Activated T-helper 1 cell treated with anti-CD3 and anti-CD28 coated beads, Interleukin-12 subunit alpha, Interleukin-12 subunit beta, Interleukin-2, Interleukin-4 antibody, amounts not matched to agents 30 ng/mL and 10 ng/mL and 1 ng/mL, durations not matched to agents 14 hours and 24 hours and 36 hours (primary cell): ENCODE measurements at places on chromosomes 4 and X. TPM values are rescaled to one million over a fixed set of nuclear protein-coding genes. Genes with fewer than 3 reads are reported as not detected.

GRCh38 chr4:138182838-138183426 is 59.2 kb downstream of the SLC7A11 start:
- no peak for DNase-seq

DNA sequence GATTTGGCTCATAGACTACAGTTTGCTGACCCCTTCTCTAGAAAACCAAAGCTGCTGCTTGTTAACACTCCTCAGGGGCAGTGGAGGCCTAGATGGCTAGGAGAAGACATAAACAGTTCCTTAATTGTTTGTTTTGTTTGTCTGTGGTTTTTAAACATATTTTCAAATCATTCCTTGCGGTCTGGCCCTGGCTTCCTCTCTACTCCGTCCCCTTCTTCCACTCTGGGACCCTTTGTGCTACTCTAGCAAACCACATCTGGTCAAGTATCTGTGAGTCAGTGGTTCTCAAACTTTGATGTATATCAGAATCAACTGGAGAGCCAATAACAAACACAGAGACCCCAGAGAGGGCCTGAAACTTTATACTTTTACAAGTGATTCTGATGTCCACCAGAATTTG is 36.1 kb downstream of the FRMPD4 start:
- DNase-seq = no peak

DNA sequence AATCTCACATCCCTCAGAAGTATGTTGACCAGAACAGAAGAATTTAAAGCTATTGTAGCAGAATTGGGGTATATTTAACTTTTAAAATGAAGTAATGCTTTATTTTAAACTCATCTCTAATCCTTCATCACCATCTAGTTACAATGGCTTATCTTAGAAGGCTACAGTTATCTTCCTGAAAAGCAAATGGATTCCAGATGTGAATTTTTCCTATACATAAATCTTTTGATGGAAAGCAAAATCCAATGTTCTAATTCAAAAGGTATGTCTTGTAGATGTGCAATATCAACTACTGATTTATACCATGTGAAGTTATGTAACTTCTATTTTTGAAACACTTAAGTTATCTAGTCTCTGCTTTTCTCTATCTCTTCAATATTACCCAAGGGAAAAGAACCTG is 47.6 kb downstream of the CCNG2 start:
- DNase-seq = no peak

DNA sequence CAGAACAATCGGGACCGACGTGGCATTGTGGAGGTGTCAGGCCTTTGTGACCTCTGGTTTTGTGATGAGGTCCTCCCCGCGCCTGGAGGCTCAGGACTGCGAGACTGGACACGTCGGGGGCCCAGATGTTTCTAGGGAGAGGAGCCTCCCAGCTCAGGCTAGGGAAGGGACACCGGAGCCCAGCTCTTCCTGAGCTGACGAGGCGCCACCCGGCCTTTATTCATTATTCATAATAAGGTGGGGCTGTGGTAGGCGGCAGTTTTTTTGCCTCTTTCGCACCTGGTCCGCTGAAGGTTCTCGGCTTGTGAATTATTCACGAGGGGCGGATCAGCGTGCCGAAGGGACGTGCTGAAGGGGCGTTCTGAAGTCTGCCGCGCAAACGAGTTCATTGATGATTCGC is 2.3 kb upstream of the UBA1 start:
- DNase-seq = peak; percentile 9

GRCh38 chr4:128573781-128574508 is 235.6 kb upstream of the JADE1 start:
- DNase-seq = no peak

DNA sequence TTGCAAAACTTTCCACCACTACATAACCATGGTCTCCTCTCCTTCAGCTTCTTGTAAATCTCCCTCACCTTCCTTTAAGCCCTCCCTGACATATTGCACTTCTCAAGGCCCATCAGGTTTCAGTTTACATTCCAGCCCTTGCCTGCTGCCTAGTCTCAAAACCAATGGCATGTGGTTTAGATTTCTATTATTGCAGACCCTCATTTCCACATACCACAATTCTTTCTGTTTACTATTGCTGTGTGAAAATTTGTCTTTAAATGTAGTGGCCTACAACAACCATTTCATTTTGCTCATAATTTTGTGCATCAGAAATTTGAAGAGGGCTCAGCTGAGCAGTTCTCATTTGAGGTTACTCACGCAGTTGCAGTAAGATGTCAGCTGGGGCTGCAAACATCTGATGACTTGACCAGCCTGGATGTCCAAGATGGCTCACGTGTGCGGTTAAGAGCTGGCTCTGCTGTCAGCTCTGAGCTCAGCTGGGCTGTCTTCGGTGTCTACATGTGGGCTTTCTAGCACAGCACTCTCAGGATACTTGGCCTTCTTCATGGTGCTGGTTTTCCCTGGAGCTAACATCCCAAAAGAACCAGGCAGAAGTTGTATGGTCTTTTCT is 29.9 kb upstream of the SOD3 start:
- no peak for DNase-seq

- no peak for DNase-seq
These were observed 23.7 kb upstream of the CASK start for GRCh38 chrX:41946989-41947612.

- DNase-seq = no peak
These were observed 58.8 kb downstream of the JAKMIP1 start for GRCh38 chr4:6141554-6141953.

GRCh38 chr4:102193145-102193544 is 152.1 kb downstream of the SLC39A8 start:
- no peak for DNase-seq

GRCh38 chr4:114487101-114487500 is 111.5 kb upstream of the UGT8 start:
- DNase-seq = no peak

DNA sequence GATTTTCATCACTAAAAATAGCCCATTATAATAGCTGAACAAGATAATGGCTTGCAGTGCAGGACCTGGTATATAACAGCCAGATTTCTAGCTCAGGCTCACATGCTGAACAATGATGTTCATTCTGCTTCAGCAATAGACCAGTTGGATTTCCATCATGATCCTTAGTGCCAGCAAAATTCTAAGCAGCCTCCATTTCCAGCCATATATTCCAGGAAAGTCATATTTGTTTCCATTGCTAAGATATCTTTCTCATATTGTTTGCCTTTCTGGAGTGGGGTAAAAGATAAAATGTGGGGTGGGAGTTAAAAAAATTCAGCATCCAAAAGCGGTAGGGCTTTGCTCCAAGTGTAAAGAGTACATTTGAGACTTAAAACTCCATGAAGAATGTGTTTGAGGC is 2344.1 kb downstream of the PCDH7 start:
- DNase-seq = no peak

DNA sequence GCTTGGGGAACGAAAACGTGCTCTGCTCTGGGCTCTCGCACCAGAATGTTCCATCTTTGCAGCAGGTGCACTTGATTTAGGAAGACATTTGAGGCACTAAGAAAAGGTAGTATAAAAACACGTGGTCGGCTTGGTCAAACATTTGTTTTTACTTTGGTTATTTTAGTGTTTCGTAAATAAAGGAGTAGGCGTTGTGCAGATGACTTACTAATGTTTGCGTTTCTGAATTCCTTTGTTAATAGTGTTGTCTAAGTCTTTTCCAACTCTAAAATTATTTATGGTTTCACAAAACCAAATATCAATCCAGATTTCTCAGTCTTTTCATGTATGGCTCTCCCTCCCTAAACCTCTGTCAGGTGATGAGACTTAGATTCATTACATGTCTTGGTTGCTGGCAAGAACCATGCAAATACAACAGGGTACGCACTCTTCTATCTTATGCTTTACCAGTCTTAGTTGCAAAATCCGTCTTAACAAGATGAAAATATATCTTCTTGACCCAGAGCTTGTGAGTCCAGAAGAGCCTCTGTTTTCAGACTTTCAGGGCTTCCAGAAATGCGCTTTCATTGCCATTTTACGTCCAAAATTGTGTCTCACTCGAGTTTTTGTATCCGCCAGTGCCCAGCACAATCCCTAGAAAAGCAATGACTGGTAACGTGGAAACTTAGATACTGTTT is 686 bp downstream of the MTHFD2L start:
- no peak for DNase-seq

DNA sequence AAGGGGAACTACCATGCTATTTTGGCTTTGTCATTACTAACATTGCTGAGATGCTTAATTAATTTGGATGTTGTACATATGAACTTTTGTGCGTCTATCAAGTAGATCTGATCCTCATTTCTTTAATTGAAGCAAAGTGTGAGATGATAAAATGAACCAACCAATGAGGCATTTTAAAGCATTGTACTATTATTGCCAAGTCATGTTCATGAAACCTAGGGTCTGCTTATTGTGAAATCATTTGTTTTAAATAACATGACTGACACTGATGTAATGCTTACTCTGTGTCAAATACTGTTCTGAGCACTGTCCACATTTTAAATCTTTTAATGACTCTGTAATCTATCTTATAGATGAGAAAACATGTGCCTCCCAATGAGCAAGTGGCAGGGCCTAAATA is 57.7 kb downstream of the C4orf33 start:
- no peak for DNase-seq

- DNase-seq = no peak
These were observed 42.2 kb upstream of the HGFAC start for GRCh38 chr4:3399277-3400194.

GRCh38 chrX:39335513-39336235 is 534.4 kb downstream of the MID1IP1 start:
- no peak for DNase-seq

GRCh38 chr4:24849756-24850155 is 54.4 kb downstream of the SOD3 start:
- no peak for DNase-seq

GRCh38 chrX:51837921-51838320 is 55.5 kb upstream of the MAGED1 start:
- DNase-seq = no peak

DNA sequence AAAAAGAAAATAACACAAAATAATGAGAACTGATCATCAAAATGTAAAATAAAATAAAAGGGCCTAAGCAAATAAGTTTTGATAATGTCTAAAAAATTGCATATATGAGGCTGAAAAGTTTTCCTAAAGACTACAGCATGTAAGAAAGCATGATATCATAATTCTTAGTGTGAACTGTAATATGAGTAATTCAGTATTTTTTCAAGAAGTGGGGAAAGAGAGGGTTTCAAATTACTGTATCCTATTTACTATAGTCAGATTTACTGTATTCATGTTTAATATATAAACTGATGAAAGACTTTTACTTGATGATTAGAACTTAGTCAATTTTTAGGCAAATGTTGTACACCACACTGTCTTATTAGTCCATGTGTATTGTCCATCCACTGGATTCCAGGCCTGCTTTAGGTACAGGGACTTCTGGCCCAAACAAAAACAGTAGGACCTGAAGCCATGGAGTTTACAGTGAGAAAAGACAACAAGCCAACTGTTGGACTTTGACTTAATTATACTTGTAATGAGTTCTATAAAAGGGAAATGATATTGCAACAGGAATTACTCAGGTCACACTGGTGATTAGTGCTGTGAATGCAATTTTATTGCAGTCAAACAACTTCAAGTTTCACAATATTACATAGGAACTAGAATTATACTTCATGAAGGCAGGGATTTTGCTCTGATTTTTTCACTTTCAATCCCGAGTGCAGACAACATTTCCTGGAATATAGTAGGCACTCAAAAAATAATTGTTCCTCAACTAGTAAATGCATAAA is 517.7 kb upstream of the GALNT7 start:
- no peak for DNase-seq

GRCh38 chr4:105135785-105136184 is 10.9 kb upstream of the TET2 start:
- DNase-seq = no peak

- no peak for DNase-seq
These were observed 25.8 kb upstream of the AMELX start for GRCh38 chrX:11267425-11267824.

DNA sequence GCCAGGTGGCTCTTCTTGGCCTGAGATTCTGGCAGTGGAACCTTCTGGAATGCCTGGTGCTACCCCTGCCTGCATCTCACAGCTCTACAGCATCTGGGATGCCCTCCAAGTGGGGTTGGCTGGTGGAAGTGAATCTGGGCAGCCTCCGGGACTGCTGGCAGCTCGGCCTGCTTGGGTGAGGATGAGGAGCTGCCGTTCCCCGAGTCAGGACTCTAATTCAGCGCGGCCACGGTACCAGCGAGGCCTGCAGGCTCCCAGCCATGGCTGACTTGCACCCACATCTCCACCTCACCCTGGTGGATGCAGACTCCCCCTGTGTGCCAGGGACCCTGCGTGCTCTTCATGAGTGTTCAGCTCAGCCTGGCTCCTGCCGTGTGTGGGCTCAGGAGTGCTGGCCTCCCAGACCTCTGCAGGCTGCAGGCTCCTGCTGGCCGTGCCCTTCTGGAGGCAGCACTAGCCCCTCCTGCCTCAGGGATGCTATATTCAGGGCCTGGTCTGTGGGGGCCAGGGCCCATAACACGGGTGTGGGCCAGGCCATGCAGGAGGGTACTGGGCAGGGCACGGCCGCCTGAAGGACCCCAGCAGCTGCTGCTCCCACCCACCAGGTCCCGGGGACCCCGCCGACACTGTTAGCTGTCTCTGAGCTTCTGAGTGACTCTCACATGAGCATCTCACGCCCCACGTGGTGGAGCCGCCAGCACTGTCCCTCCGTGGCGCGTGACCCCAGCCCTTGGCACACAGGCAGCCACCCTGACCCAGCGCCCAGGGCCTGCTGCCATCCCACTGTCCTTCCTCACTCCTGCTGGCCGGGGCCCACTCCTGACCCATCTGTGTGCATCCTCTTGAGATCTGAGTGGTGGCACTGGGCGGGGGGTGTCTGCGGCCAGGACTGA is 10.6 kb downstream of the UVSSA start:
- no peak for DNase-seq

DNA sequence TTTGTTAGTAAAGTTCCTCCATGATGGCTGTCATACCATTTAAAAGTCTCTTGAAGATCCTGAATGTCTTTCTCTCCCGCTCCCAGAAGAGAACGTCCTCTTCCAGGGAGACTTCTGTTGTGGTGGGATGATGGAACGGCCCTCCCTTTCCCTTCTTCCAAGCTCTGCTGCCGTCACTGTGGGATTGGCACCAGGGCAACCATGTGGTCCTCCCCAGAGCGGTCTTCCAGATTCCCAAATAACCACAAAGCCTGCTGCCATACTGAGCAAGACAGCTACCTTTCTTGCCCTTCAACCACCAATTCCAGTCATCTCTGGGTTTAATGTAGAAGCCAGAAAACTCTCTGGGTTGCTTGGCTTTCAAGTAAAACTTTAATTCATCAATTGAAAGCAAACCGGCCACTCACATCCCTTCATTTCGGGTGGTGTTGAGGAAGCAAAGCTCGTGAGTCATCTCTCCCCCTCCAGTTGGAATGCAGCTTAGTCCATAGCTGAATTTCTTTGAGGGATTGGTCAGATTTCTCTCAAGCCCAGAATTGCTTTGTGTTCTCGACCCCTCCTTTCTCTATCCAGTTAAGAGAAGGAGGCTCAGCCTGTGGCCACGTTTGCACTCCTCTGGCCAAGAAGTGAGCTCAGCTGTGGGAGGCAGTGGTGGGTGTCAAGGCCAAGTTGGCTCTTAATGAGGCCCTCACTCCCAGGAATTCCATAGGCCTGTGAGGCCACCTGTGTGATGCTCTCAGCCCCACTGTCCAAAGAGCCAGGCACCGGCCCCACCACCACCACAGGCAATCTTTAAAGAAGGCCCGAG is 36.9 kb downstream of the FHDC1 start:
- no peak for DNase-seq

The PRDM8 gene
- total RNA-seq = 8.4 and 11.9 TPM in 2 replicates

The BEND2 gene
- total RNA-seq = not detected in 2 replicates

The FAM120C gene
- total RNA-seq = 10.4 and 11.8 TPM in 2 replicates

The RASGEF1B gene
- 3.6 and 3.7 TPM in 2 replicates for total RNA-seq

The AADAT gene
- total RNA-seq = not detected in 2 replicates

The FABP2 gene
- not detected in 2 replicates for total RNA-seq

The FUNDC1 gene
- 11.2 and 12.5 TPM in 2 replicates for total RNA-seq

The GABRG1 gene
- not detected in 2 replicates for total RNA-seq

The TEX13C gene
- total RNA-seq = not detected in 2 replicates

The ATP6AP2 gene
- total RNA-seq = 65.4 and 67.1 TPM in 2 replicates
